Heart left ventricle (tissue), 16 donors: ENCODE measurements at places on chromosomes 3 and 15.

DNA sequence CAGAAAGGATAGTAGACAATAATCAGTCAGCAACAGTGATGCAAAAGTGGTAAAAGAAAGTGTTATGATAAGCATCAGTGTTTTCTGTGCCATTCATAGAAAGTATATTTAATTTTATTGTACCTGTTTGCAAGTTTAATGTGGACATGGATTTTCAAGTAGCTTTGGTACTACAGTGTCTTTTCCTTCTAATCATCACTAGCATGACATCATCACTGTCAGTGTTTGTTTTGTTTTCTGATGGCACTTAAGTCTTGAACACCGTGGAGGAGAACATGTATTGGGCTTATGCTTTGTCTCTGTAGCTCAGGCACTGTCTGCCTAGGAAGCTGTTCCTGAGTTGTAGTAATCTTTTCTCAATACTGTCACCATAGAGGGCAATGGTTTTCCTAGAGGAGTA, 41.9 kb downstream of the SETD5 start:
- no peak overlapping the region for H3K4me3 ChIP-seq
- H3K36me3 ChIP-seq = peaks cover 100% of the 10 kb centered on the region
- peaks cover 20% of the 10 kb centered on the region for H3K4me1 ChIP-seq
- no peaks in the 10 kb centered on the region for H3K27me3 ChIP-seq
- H3K27ac ChIP-seq = no peak overlapping the region

DNA sequence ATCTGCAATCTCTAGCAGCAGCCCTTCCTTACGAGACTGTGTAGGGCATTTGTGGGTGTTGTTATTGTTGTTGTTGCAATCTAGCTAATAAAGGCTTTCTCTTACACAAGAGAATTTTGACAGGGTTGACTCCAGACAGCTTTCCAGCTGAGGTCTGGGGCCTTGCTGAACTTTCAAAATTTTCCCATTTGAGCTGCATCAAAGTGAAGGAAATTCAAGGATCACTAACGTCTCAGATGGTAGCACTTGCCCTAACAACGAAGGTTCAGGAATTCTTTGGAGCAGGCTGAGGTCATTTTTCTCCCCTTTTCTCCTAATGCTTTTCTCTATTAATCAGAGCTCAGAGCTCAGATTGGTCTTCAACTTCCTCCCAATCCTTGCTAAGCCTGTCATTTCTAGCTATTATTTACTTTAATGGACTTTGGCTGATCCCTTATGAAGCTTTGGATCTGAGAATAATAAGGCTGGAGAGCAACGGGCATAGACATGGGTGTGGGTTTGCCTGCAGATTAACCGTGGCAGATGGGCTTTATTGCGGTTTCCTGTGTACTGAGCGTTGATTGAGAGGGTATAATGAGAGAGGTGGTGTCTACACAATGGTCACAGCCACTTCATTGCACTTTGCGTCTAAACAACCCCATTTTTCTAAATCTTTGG, 614.0 kb upstream of the AGTR1 start:
- no peaks in the 10 kb centered on the region for H3K4me1 ChIP-seq
- no peaks in the 10 kb centered on the region for H3K36me3 ChIP-seq

DNA sequence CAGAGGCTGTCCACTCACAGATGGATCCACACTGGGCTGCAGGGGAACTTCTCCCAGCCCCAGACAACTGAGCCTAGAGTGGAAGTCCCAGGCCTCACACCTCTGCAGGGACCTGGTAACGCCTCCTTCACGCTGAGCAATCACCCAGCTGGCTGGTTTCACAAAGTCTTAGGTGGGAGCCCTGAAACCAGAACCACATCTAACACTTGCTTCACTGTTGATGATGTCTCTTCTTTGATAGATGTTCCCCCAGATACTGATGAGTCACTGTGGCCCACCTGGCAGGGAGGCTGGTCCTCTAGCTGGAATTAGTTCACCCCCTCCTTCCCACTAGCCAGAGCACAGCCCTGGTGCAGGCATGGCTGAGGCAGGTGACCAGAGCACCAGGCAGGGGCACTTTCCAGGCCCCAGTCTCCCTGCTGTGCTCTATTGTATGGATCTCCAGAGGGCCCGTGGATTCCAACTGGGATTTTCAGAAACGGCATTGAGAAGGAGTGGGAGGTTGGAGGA, 33.5 kb downstream of the MYL3 start:
- no peak overlapping the region for H3K27ac ChIP-seq
- no peaks in the 10 kb centered on the region for H3K27me3 ChIP-seq
- H3K36me3 ChIP-seq = peaks cover 83% of the 10 kb centered on the region
- no peak overlapping the region for H3K4me3 ChIP-seq

DNA sequence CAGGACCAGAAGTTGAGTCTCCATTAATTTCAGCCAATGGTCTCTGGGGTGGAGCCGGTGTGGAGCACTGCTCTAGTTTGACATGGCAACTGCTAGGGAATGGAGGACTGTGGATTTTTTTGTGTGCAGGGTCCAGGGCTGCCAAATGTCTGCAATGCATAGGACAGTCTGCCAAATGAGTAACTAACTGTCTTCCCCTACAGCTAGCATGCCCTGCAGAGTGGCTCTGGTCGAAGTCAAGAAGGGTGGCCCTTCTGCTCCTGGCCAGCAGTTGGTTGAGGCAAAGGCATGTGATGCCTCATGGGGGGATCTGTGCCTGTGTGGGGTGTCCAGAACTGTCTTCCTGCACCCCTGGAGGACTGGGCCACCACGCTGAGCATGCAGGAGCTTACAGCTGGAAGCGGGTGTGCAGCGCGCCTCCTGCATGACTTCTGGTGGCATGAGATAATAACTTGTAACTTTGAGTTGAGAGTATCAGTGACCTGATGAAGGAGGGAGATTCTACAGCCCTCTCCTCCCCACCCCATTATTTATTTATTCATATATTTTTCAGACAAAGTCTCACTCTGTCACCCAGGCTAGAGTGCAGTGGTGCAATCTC, 4.6 kb downstream of the TPRA1 start:
- no peaks in the 10 kb centered on the region for H3K27me3 ChIP-seq
- DNase-seq = no peak
- peaks cover 39% of the 10 kb centered on the region for H3K4me1 ChIP-seq

DNA sequence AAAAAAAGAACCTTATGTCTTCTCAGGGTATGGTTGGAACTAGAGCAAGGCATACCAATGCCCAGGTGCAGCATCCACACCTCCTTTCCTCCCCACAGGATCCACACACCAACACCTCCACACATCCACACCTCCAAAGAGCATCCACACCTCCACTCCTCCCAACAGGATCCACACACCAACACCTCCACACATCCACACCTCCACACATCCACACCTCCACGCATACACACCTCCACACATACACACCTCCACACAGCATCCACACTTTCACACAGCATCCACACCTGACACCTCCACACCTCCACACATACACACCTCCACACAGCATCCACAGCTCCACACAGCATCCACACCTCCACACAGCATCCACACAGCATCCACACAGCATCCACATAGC, 5.3 kb downstream of the MESP1 start:
- H3K36me3 ChIP-seq = no peaks in the 10 kb centered on the region
- peaks cover 11% of the 10 kb centered on the region for H3K4me1 ChIP-seq
- H3K4me3 ChIP-seq = no peak overlapping the region
- peaks cover 27% of the 10 kb centered on the region for H3K27me3 ChIP-seq

DNA sequence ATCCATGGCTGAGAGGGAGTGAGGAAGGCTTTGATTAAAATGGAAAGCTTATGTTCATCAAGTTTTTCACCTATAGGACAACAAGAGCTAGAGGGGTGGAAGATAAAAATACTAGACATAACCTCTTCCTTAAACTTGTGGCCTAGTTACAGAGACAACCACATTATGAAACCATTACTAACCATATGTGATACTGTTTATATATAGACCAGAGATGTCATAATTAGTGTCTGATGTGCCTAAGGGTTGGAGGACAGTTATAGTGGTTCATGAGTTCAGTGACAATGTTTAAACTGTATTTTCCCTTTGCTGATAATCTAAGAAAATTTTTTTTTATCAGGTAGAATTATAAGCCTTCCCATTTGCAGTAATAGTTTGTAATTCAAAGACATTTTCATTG, 23.7 kb downstream of the PHLDB2 start:
- H3K4me3 ChIP-seq = no peak overlapping the region
- DNase-seq = no peak
- H3K27me3 ChIP-seq = no peaks in the 10 kb centered on the region
- peaks cover 12% of the 10 kb centered on the region for H3K36me3 ChIP-seq
- peaks cover 44% of the 10 kb centered on the region for H3K4me1 ChIP-seq

DNA sequence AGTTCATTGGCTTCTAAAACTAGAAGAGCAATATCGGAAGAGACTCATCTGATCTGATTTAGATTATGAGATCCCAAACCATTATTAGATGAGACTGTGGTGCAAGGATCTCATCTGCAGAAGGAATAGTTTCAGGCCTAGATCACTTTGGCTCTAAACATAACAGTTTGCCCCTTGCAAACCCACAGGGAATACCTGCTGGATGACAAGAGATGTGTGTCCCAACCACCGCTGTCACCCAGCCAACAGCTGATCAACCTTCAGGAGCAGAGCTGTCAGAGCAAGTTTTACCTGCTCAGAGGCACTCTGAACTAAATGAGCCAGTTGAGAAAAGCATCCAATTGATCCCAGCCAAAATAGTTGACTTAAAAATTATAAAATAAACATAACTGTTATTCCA, 64.0 kb upstream of the ST3GAL6 start:
- H3K4me1 ChIP-seq = no peaks in the 10 kb centered on the region
- H3K4me3 ChIP-seq = no peak overlapping the region
- no peak overlapping the region for H3K27ac ChIP-seq
- H3K36me3 ChIP-seq = no peaks in the 10 kb centered on the region
